Retinal pigment epithelial cell (primary cell): ENCODE measurements at places on chromosomes 5 and 9.
A peak's percentile ranks its signal among the peaks of the same experiment; 100 is the strongest.

GRCh38 chr9:16184964-16185646 lies 632.3 kb downstream of the CCDC171 start:
- no peak for DNase-seq

DNA sequence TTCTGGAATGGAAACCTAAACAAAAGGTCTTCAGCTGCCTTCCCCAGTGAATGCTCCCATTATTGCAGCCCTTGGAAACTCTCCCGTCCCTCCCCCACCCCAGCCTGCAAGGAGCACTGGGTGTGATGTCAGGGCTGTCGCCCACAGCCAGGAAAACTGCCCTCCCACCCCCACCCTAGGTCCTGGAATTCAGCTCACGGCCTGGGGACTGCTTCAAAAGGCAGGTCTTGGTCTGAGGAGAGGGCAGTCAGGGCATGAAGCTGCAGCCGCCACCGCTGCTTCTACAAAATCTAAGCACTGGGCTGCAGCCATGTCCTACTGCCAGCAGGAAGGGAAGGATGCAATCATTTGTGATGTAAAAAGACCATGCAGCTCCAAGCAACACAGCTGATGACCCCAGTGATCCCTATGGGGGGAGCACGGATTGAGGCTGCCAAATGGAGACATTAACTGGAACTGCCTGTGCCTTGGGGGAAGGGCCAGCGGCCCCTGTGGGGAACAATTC lies 11.4 kb downstream of the GRHPR start:
- no peak for DNase-seq

GRCh38 chr5:116681334-116682013 lies 106.9 kb upstream of the SEMA6A start:
- no peak for DNase-seq

GRCh38 chr5:174832811-174833210 lies 108.4 kb downstream of the MSX2 start:
- DNase-seq, result no peak

DNA sequence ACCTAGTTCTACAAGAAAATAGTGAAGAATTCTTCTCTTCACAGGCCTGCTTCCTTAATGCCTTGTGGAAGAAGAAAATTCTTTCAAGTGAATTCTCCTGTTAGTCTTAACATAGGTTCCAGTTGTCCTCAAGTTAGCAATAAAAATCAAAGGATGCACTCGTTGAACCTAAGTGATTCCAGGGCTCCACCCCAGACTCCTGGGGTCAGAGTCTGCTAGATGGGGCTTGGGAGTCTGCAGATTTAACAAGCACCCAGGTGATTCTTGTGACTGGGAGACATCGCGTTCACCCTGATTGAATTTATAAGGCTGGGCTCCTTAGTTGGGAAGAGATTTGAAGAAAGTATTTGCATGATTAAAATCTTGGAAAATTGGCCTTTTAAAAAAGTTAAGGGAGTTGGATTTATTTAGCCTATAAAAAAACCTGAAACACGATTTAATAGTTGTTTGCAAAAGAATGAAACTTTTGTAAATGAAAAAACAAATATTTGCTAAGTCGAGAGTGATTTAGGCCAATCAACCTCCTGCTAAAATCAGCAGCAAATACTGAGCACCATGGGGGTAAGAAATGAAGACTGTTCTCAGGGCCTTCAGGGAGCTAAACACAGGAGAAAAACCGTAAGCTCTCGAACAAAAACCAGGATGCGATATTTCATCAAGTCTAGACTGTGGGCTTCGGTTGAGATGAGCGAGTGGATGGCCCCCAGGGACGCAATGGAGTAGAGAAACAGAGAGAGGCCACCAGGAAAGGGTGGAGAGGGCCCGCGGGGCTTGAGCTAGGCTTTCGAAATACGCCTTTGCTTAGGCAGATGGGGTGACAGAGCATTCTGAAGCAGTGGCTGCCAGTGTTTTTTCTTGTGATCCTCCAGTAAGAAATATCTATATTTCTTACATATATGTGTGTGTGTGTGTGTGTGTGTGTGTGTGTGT lies 86.9 kb upstream of the TTC23L start:
- no peak for DNase-seq

- DNase-seq, result no peak
These were observed 621.6 kb downstream of the TLR4 start for GRCh38 chr9:118325757-118326156.

DNA sequence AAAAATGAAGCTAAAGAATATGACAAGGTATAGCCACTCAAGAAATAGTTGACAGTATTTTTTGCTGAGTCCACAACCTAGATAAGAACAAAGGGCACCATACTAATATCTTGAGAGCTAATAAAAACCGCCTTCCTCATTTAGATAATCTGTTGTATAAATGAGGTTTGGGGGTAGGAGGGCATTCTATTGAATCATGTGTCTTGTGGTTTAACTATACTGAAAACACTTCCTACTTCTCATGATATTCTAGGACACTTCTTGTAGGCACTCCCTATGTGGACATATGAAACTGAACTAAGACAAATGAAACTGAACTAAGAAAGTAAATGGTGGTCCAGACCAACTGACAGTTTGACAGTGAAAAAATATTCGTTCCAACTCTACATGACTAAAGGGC lies 1268.5 kb upstream of the C9orf72 start:
- no peak for DNase-seq

GRCh38 chr5:112548246-112548881 lies 129.3 kb upstream of the EPB41L4A start:
- peak; percentile 78 for DNase-seq

- no peak for DNase-seq
These were observed 518.9 kb upstream of the SGCD start for GRCh38 chr5:155807884-155808576.

- no peak for DNase-seq
These were observed 16.3 kb upstream of the RAD23B start for GRCh38 chr9:107266624-107267368.

- DNase-seq, result no peak
These were observed 14.2 kb downstream of the TAL2 start for GRCh38 chr9:105676351-105676923.

DNA sequence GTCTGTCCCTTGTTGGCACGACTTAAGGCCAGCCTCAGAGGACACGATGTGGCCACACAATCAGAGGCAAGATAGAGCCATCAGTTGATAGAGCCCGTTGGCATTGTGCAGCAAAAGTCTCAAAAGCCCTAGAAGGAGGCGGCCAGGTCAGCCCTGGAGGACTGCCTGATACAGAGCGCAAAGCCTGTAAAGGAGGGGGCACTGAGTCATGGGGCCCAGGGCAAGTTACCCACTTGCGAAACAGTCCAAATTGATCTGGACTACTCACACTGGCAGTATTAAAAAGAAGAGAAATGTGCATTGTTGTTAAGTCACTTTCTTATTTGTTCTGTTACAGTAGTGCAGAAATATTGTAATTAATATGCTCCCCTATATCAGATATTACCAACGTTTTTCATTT lies 51.5 kb downstream of the KLF9 start:
- DNase-seq, result no peak

DNA sequence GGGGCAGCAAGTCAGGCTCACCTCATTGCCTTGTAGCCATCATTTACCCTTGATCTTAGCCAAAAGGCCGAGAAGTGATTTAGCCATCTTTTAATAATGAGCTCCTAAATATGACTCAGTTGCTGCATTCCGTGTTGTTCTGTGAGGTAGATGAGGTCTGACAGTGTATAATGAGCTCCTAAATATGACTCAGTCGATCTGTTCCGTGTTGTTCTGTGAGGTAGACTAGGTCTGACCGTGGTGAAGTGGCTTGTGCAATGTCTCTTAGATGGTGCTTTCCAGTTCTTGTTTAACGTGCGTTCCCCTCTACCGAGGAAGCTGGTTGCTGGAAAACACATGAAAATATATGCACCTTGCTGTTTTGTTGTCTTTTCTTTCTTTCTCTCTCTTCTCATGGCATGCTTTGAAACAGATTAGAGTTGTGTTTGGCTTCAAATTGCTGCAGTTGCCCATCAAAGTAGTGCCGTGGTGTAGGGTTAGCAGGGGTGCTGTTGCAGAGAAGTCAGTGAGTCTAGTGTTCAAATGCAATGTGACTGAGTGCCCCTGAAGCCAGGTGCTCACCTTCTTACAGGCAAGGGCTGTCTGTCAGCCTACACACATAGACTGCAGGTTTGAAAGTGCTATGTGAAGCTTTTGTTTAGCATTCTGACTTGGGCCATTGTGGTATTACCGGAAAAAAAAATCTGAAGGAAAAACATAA lies 118.6 kb downstream of the KDM4C start:
- DNase-seq, result peak; percentile 80

DNA sequence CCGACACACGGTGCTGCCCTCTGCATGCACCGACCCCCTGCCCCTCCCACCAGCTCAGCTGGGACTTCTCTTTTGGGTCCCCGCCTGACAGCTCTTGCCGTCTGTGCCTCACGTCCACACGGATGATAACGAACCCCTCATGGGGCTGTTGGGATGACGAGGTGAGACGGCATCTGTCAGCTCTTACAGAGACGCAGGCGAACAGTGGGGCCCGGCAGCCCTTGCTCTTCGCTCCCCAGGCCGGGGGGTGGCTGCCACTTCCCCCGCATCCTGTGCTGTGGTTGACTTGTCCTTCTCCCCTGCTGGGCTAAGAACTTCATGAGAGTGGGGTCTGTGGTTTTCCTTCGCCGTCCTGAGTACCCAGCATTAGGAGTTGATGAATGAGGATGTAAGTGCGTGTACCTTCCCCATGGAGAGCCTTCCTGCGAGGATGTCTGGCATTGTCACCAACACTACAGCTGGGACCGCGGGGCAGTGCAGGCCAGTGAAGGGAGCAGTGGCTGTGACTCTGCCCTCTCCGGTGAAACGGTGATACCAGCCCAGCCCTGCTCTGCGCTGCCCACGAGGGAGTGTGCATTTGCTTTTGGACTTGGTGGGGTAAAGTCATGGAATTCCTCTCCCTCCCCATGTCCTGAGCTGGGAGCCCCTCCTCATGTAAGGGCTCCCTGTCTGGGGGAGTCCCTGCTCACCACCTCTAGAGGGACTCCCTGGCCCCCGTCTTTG lies 23.2 kb downstream of the HK3 start:
- DNase-seq, result no peak

DNA sequence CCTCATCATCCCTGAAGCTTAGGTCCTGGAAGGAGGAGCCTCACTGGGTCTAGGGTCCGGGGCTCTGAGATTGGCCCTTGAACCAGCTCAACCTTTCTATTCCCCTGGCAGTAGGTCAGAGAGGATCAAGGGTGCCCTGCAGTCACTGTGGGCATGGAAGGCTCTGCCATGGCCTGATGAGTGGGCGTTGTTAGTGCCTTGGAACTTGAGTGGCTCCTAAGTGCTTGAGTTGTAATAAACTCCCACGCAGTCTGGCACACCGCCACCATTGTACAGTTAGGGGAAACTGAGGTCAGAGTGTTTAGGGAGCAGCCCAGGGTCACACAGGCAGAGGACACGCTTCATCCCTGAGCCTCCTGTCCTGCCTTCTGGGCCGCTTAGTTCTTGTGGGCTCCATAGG lies 10.4 kb upstream of the SYNPO start:
- DNase-seq, result no peak

- no peak for DNase-seq
These were observed 55.2 kb downstream of the NSD1 start for GRCh38 chr5:177188775-177189174.

DNA sequence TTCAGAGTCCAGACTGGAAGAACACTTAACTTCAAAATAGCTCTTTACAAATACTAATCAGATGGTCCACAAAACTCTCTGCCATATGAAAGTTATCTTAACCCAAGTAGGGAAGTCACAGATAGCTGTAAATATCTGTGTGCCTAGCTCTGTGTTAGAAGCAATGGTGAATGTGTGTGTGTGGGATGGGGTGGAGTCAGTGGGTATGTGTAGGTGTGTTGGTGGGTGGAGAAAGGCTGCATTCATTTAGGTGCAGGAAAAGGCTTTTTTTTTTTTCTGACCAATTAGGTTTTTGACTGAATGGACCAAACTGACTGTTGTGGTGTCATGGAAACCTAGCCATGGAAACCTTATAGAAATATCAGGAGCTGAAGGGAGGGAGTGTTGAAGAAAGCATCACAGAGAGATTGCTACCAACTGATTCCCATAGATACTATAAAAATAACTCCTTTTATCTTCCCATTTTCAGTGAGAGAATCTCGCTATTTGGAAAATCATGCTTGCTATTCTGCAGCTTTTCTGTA lies 156.2 kb upstream of the NR3C1 start:
- DNase-seq, result no peak

- DNase-seq, result no peak
These were observed 395.4 kb downstream of the DTWD2 start for GRCh38 chr5:118593003-118593328.

GRCh38 chr5:172931001-172931536 lies 28.2 kb upstream of the RPL26L1 start:
- DNase-seq, result peak; percentile 97

- no peak for DNase-seq
These were observed 290.1 kb upstream of the PTGER4 start for GRCh38 chr5:40389591-40389990.

DNA sequence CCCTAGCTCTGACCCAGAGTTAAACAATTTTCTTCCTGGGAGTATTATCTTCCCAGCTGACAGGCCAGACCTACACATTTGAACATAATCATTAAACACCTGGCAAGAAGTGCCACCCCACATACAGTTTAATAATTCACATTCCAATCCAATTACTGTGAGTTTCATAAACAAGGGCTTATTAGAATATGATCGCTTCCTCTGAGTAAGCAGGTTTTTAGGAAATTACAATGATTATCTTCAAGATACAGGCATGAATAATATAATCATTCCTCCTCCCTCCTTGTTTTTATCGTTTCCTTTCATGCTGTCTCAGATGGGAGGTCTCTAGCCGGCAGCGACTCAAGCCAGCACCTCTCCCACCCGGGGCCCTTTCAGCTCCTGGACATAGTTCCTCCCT lies 15.8 kb upstream of the KIF4B start:
- no peak for DNase-seq

DNA sequence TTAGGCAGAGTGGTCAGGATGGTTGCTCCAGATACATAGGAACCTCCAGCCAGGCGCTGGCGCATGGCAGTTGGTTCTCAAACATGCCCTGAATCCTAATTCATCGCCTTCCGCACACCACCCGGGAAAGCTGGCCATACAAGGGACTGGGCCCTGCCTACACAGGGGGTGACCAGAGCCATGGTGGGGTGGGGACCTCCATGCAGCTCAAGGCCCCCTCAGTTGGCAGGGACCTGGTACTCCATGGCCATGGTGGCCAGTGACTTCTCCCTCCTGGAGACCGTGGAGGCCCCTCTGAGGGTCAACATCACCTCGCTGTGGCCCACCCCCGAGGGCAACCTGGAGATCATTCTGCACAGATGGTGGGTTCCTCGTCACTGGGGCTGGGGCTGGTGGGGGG lies 26.8 kb downstream of the PAEP start:
- no peak for DNase-seq

DNA sequence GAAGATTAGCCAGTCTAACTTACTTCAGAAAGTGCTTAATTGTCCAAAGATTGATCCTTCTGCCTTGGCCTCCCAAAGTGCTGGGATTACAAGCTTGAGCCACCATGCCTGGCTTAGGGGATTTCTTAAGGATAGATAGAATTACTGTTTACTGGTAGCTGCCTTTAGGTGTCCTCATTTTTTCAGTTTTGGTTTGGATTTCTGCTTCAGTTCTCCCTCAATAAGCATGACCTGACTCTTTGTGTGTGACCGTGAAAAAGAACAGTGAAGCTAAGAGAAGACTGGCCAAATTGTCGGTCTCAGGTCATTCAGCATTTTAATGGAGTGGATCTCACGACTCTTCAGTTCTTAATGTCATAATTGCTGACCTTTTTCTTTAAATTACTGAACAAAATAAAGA lies 22.9 kb upstream of the CMYA5 start:
- no peak for DNase-seq
